ENCODE measurements at places on chromosomes 2 and 18.

DNA sequence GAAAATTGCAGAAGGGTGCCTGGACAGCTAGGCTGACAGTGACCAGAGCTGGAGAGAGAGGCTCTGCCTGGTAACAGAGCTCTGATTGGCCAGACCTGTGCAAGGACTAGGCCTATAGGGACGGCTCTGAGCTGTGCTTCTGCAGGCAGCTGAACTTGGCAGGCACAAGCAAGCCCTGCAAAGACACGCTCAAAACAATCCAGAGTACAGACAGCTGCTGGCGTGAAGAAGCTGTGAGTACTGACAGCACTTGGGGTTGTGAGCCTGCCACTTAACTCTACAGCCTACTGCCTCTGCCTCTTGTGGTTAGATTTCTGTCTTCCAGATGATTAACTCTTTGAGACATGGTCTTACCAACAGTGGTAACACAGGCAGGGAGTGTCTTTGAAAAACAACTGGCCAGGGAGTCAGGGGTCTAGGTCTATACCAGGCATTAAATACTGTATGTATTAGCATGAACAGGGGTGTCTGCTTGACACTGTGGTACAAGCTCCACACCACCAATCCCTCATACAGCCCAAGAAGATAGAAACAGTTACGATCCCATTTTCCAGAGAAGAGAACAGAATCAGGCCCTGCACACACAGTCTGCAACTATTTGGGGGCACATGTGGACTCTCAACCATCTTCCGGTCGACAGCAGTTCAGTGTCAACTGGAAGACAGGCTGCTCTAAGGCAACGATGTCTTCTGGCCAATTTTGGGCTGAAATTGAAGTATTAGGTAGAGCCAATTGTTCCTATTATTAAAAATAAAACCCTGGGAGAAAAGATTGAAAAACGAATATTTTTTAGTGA is 568.4 kb downstream of the TNS1 start:
- no peak for DNase-seq

- DNase-seq = no peak
These were observed 38.9 kb downstream of the RAB31 start for GRCh38 chr18:9746958-9747357.

DNA sequence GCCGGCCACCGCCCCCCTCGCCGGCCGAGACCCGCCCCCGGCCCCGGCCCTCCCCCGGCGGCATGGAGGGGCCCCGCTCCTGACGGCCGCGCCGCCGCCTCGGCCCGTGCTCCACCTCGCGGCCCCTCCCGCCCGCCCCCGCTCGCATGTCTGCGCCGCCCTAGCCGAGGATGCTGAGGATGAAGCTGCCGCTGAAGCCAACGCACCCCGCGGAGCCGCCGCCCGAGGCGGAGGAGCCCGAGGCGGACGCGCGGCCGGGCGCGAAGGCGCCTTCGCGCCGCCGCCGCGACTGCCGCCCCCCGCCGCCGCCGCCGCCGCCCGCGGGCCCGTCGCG is 397 bp downstream of the ZCCHC2 start:
- no peak for DNase-seq

DNA sequence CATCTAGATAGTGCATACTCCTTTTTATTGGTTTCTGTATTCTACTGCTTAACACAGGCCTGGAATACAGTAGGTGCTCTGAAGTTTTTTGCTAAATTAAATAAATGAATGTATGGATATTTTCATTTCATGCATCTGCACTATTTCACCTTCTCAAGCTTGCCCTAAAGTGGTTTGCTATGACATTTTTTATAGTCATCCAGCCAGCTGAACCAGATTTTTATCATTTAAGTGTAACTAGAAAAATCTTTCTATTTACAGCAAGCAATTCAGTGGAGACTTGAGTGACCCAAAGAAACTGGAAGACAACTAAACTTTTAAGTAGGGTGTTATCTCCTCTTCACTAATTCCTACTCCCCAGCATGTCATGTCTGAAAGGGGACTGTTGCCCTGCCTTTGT is 354.9 kb downstream of the OSR1 start:
- DNase-seq = no peak

DNA sequence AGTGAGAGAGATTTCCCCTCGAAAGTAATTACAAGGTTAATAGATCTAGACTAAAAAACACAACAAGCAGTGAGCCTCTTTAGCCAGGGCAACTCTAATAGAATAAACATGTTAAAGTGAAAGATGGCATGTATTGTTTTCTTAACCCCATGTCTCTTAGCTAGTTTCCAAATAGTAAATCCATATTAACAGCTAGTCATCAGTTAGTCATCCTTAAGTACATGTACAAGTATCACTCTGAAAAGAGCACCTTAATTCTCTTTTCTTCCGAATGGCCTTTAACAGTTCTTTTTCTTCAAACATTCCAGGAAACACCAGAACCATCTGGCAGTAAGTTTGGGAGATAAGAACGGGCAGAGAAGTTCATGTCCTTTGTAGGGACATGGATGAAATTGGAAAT is 1480.0 kb downstream of the LRP1B start:
- DNase-seq = no peak

DNA sequence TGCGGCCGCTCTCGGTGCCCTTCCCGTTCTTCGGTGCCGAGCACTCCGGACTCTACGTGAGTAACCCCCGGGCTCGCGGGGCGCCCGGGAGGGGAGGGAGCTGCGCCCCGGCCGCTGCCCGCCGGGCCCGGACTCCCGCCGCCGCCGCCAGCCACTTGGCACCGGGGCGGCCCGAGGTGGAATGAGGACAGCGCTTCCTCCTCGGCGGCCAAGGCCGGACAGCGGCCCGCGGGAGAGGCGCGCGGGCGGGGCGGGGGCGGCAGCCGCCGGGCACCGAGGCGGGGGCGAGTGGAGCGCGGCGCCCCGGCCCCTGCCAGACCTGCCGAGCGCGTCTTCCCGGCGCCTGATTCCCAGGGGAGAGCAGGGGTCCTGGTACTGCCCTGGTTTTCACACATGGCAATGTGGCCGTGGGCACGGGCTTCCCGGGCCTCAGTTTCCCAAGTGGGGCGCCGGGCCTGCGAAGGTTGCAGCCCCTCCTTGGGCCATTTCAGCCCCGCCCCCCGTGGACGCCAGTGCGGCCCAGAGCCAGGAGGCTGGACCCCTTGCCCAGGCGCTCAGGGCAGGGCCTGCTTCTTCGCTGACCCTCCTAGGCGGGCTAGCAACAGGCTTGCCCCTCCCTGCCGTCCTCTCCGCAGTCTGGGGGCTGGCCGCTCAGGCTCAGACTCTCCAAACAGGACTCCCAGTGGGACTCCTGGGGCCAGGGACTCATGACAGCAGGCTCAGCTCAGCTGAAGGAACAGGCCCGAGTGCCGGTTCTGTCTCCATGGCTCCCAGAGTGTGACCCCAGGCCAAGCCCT is 775 bp downstream of the SNED1 start:
- peak; percentile 45 for DNase-seq

DNA sequence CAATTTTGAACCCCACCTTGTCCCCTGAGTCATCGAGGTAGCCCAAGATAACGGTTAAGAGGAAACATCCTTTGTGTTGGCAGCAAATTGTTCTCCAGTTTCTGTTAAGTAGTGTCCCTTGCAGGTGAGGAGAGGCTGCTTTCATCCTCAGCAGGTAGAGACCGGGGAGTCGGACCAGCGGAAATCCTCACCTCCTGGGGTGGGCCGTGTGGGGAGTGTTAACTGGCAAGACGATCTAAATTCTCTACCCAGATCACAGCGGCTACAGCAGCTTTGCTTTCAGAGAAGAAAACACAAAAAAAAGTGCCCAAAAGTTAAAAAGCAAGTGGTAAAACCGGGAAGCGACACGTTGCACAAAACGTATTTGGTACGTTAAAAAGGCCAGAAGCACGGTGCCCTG is 63.2 kb downstream of the ADI1 start:
- DNase-seq = no peak

- DNase-seq = peak; percentile 51
These were observed 7.6 kb upstream of the PRKCE start for GRCh38 chr2:45643543-45644542.

GRCh38 chr18:76972846-76973519 is 150.6 kb downstream of the ZNF236 start:
- DNase-seq = no peak

GRCh38 chr2:216391401-216391800 is 19.1 kb upstream of the MARCHF4 start:
- DNase-seq = no peak

DNA sequence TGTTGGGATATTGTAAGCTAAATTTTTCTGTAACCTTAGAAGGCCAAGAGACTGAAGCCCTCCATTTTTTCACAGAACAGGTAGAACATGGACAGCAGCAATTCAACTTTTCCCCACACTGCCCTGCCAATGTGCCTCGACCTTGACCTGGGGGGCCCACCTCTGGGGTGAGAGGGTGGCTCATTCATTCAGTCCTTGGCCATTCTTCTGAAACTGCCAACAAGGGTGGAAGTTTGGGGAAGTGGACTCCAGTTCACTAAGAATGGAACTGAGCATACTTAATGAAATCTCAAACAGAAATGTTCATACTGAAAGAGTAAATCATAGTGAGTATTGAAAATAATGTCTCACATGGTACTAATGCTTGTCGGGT is 1.1 kb downstream of the EEF1B2 start:
- no peak for DNase-seq

All from Peyer's patch (tissue), 4 donors.